ENCODE measurements at places on chromosomes 13 and 19. TPM values are rescaled to one million over a fixed set of nuclear protein-coding genes. Genes with fewer than 3 reads are reported as not detected.

Gene PTH2
- total RNA-seq: not detected

Gene PSG5
- total RNA-seq: not detected

Gene C1QTNF9
- total RNA-seq: 2.4 TPM

Gene UBAC2
- 34.0 TPM for total RNA-seq

Gene MBD3L2
- not detected for total RNA-seq

Gene CATSPERD
- not detected for total RNA-seq

Gene POMP
- 49.2 TPM for total RNA-seq

Gene NLRP4
- not detected for total RNA-seq

Gene EBI3
- total RNA-seq: 3.0 TPM

Gene CNMD
- total RNA-seq: 0.27 TPM

Gene CYSLTR2
- total RNA-seq: 1.4 TPM

Gene SLC10A2
- not detected for total RNA-seq

Gene ALOX5AP
- total RNA-seq: 21.8 TPM

Gene GJB2
- 6.4 TPM for total RNA-seq

Gene IFNL1
- total RNA-seq: not detected

Gene CEACAM4
- 1.9 TPM for total RNA-seq

Gene MATK
- total RNA-seq: 1.6 TPM

Gene TPTE2
- total RNA-seq: not detected

Gene OXGR1
- 0.27 TPM for total RNA-seq

Gene ELANE
- 2.1 TPM for total RNA-seq

Gene CASP14
- total RNA-seq: not detected

Gene ZNF709
- total RNA-seq: 5.8 TPM

Gene CEACAM3
- total RNA-seq: 3.3 TPM

Gene OR10H1
- not detected for total RNA-seq

Gene EMP3
- 119 TPM for total RNA-seq

Gene ZNF677
- total RNA-seq: 27.0 TPM

Gene RNF113B
- not detected for total RNA-seq

Gene CYP2A6
- total RNA-seq: not detected

Gene ZNF835
- total RNA-seq: 5.1 TPM

Gene TTC9B
- not detected for total RNA-seq

Gene LYPD3
- total RNA-seq: 1.6 TPM

Gene OR4F17
- total RNA-seq: not detected

Gene DAND5
- total RNA-seq: not detected

Gene ZNF296
- total RNA-seq: 0.45 TPM

Gene LGI4
- total RNA-seq: 244 TPM

Gene KLK13
- 0.58 TPM for total RNA-seq

Gene IGFL3
- not detected for total RNA-seq

Gene MIA
- total RNA-seq: 173 TPM

Gene ZFP30
- 14.9 TPM for total RNA-seq

Gene KISS1R
- not detected for total RNA-seq

Gene CLIP3
- 72.8 TPM for total RNA-seq

Gene NTN5
- 1.4 TPM for total RNA-seq

Gene KRTDAP
- total RNA-seq: not detected

Gene FAM216B
- total RNA-seq: not detected

Gene OR7G3
- not detected for total RNA-seq

Gene PDX1
- not detected for total RNA-seq

Gene KIR3DL3
- total RNA-seq: not detected

Gene KCNC3
- 2.7 TPM for total RNA-seq

Gene ZNF667
- total RNA-seq: 12.3 TPM

Gene MRI1
- total RNA-seq: 39.9 TPM

Gene ZNF888
- 4.8 TPM for total RNA-seq

Gene FFAR1
- not detected for total RNA-seq

Gene DAZAP1
- total RNA-seq: 75.7 TPM

Gene SLAIN1
- 10.1 TPM for total RNA-seq
